ENCODE measurements at places on chromosomes 1 and 21.

- DNase-seq: no peak
Measured at GRCh38 chr1:54390655-54391054, 15.5 kb downstream of the SSBP3 start.

- no peak for DNase-seq
Measured at GRCh38 chr1:162319493-162320175, 57.0 kb downstream of the SPATA46 start.

DNA sequence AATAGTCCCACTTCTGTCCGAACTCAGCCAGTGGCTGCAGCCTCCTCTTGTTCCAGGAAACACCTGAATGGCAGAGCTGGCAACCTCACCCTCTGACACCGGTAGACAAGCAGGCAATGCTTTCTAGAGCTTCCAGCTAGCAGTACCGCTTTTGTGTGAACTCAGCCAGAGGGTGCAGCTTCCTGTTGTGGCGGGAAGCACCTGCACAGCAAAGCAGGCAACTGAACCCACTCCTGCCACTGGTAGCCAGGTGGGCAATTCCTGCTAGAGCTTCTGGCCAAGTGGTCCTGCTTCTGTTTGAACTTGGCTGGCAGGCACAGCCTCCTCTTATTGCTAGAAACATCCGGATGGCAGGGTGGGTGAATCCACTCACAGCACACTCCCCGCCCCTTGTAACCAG lies 40.1 kb upstream of the TMPRSS15 start:
- no peak for DNase-seq

DNA sequence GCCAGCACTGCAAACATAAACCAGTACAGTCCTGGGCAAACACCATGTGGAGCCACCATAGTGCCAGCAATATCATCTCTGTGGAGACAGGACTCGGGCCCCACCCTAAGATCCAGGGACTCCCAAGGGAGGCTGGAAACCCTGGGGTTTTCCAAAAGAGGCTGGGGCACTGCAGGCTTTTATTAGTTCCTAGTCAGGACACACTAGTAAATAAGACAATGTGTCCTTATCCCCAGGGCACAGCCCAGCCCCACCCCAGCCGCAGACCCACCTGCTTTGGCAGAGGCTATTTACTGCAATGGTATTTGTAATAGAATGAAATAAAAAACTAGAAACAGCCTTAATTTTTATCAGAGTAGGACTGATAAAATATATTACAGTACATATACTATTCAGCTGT lies 486 bp upstream of the GJB3 start:
- DNase-seq: no peak

- DNase-seq: no peak
Measured at GRCh38 chr1:145729196-145729595, 9.9 kb downstream of the CD160 start.

GRCh38 chr1:76679534-76680152 lies 187.6 kb upstream of the ST6GALNAC5 start:
- DNase-seq: no peak

GRCh38 chr1:192555399-192555798 lies 20.2 kb upstream of the RGS1 start:
- no peak for DNase-seq

GRCh38 chr1:59494145-59494833 lies 197.4 kb downstream of the FGGY start:
- DNase-seq: no peak

GRCh38 chr21:39124681-39125251 lies 58.5 kb downstream of the PSMG1 start:
- no peak for DNase-seq

DNA sequence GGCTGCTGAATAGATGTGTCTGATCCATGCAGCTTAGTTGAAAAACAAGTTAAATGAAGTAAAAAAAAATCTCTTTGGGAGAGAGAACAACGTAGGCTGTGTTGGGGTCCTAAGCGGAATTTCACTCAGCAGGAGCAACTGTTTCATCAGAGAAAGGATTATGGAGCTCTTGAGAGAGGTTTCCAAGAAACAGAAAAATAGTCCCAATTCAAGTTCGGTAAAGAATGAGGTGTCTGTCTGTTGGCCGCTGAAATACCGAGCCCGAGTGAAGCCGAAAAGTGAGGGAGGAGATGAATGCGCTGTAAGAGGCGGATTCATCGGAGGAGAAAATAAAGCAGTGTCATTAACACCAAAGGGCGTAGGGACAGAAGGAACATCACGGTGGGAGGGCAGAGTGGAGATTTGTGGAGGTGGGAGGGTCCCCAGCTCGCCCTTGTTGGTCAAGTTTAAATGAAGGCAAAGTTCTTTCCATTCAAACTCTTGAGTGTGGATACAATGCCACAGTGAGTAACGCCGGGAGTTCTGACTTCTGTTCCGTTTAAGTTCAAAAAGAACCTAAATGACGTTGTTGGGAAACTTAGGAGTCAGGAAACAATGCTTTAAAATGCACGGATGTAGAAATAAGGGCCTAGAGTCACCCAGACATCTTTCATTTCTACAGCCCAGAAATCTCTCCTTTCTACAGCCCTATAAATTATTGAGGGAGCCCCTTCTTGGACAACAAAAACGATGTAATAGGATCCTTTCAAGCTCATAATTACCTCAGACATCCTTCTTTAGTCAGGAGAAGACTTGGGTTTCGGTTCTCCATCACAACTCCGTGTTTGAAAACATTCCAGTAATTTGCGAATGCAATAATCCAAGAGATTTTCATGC lies 15.6 kb upstream of the SLC45A1 start:
- DNase-seq: no peak

DNA sequence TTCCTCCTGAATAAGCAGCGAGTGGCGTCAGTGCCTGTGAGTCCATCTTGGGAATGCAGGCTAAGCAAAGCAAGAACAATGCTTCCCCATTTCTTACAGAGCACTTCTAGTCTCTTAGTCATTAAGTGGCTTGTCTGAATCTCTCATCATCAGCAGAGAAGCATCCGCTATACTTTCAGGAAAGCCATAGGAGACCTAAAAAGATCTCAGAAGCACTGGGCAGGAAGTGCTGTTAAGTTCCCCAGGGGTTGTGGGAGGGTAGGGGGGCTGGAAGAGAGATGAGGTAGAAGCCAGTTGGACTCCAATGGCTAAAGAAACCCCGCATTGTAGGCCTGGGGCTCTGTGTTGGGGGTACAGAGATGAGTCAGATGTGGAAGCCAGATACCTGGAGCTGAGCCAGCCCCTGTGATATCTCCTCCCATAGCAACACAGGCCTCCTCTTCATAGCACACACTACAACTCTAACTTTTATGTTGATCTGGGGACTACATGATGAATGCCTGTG lies 44.9 kb downstream of the SYT6 start:
- no peak for DNase-seq

DNA sequence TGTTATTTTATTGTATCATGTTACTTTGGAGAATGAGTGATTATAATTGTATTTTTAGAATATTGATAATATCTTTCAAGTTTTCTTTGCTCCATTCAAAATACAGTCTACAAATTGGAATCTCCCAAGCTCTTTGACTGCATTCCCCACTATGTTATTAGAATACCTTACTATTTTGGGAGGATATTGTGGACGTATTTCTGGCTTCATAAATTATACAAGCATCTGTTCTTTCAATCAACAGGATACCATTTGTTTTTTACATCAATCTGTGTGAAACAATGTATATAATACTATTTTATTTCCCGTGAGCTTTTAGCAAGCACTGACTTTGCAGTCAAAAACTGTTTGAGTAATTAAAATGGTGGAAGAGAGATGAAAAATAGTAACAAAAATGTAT lies 226.5 kb downstream of the PTPRC start:
- DNase-seq: no peak

GRCh38 chr1:160544647-160545046 lies 21.6 kb upstream of the SLAMF6 start:
- no peak for DNase-seq

DNA sequence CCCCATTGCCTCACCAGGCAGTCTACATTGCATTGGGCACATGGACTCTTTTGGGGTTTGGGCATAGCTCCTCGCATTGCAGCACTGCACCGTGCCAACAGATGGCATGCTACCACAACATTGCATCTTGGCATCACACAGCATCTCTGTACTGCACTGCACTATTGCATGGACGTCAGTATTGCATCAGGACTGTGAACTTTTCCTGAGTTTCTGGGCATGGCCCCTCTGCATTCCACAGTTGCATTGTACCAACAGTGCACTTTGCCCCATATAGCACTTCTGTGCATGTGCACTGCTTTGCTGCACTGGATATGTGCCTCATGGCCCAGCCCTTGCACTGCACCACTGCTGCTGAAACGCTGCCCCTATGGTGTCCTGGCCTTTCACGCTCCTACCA lies 9.6 kb downstream of the PTPRU start:
- DNase-seq: no peak

- no peak for DNase-seq
Measured at GRCh38 chr1:198948895-198949659, 310.2 kb downstream of the PTPRC start.

GRCh38 chr1:100348549-100349144 lies 3.7 kb upstream of the CDC14A start:
- DNase-seq: no peak

DNA sequence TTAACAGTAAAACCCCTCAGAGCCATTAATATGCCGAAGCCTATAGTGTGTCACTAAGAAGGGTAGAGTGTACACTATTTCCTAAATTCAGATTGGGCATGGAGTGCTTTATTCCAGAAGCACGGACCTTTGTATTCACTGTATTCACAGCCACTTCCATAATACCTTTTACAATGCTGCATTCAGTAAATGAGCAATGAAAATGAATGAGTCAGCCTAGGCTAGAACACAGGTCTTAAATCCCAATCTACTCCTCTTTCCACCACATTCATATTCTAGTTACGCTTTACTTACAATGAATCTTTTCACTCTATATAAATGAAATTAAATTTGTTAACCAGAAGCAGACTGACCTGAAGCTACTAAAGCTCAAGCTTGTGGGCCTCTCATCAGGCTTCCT lies 13.0 kb upstream of the GORAB start:
- DNase-seq: no peak

DNA sequence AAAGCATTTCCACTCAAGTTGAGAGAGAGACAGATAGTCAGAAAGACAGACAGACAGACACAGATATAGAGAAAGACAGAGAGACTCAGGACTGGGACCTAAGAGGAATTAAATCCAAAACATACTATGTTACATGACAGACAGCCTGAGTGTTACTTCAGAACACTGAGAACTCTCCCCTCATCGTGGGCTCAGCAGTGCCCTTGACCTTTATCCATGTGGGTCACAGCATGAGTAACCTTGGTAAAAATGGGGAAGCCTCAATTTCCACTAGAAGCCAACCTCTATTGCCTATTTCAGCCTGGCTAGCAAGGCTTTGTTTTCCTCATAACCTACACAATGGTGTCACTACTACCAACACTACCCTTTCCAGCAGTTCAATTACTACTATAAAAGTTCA lies 81.9 kb upstream of the TRABD2B start:
- no peak for DNase-seq

DNA sequence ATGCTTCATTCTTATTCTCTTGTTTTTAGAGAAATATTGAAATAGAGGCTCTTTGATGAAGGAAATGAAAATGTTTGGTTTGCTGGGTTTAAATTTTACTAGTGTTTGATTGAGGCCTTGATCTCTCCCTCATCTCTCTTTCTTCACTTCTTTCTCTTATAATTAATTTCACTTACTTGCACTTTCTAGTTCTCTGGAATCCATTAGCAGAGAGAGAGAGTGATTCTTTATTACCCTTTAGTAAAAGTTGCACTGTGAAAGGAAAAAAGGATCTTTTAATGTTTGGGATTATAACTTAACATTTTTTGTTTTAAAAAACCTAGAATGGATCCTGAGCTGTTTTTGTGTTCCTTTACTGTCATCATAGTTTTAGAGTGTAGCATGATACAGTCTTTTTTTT lies 12.2 kb downstream of the RPRD2 start:
- no peak for DNase-seq

- DNase-seq: no peak
Measured at GRCh38 chr1:87121711-87122163, 206.9 kb upstream of the LMO4 start.

GRCh38 chr21:26939601-26940111 lies 27.2 kb downstream of the ADAMTS5 start:
- DNase-seq: no peak

DNA sequence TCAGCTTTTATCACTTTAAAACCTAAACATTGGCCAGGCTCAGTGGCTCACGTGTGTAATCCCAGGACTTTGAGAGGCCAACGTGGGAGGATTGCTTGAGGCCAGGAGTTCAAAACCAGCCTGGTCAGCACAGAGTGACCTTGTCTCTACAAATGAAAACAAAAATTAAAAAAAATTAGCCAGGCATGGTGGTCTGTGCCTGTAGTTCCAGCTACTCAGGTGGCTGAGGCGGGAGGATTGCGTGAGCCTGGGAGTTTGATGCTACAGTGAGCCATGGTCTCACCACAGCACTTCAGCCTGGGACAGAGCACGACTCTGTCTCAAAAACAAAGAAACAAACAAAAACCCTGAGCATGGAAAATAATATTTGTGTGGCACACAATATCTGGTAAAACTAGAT lies 143.5 kb upstream of the HNRNPU start:
- DNase-seq: no peak

- no peak for DNase-seq
Measured at GRCh38 chr1:29271724-29272123, 35.4 kb downstream of the PTPRU start.

- DNase-seq: no peak
Measured at GRCh38 chr1:16145030-16145661, 10.7 kb downstream of the EPHA2 start.

GRCh38 chr21:41634211-41634694 lies 126.3 kb upstream of the TMPRSS2 start:
- no peak for DNase-seq

GRCh38 chr21:19245188-19245580 lies 841.6 kb upstream of the TMPRSS15 start:
- no peak for DNase-seq

GRCh38 chr1:112501810-112502641 lies 6.7 kb upstream of the WNT2B start:
- DNase-seq: peak; percentile 73

DNA sequence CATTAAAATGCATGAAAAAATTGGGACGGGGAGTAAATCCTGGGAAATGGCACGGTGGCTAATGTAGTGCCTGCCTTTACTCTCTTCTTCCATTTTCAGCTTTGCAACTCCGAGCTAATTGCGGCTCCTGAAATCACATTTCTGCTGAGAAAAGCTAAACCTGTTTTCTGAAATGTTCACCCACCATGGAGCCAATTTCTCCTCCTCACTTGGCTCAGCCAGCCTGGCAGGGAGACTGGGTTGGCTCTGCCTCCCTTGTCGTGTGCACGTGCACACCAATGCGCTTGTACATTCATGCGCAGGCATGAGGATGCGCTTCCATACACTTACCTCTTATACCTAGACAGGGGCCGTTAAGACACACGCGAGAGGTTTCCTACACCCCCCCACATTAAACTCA lies 165.4 kb downstream of the PLXNA2 start:
- no peak for DNase-seq

- DNase-seq: no peak
Measured at GRCh38 chr1:92817137-92817697, 14.6 kb upstream of the RPL5 start.

GRCh38 chr1:176051902-176052518 lies 155.1 kb downstream of the COP1 start:
- no peak for DNase-seq

DNA sequence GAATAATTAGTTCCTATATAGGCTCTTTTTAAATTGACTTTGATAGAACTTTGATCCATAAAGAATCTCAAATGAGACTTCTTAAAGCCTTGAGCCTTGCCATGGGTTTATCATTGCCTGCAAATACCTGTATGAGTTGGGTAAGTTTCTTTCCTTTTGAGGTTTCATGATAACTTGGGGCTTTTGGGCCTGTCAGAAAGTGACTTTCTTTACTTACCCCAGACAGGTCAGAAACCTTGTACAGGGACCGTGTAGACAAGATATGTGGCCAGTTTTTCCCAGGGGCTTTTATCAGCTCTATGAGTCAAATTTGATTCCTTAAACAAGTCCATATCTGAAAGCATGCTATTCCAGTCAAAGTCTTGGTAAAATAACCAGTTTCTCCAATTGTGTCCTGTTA lies 17.3 kb downstream of the KCTD3 start:
- no peak for DNase-seq
